Aortic smooth muscle cell (primary cell): ENCODE measurements at places on chromosomes 16 and 17. TPM values are rescaled to one million over a fixed set of nuclear protein-coding genes. Genes with fewer than 3 reads are reported as not detected.

Gene TBC1D3E
- total RNA-seq = not detected in 2 replicates

Gene DNAAF8
- 1.1 and 1.3 TPM in 2 replicates for total RNA-seq

Gene KIFC3
- 52.8 and 62.6 TPM in 2 replicates for total RNA-seq

Gene SLC4A1
- total RNA-seq = not detected in 2 replicates

Gene HS3ST3A1
- total RNA-seq = 0.53 and 1.5 TPM in 2 replicates

Gene SYT17
- total RNA-seq = 0.26 and 0.50 TPM in 2 replicates

Gene PPM1E
- total RNA-seq = under 0.01 TPM in 1 of 2 replicates, not detected in the other

Gene C1QTNF8
- total RNA-seq = 0.06 and 0.13 TPM in 2 replicates

Gene OR4D1
- total RNA-seq = not detected in 2 replicates

Gene STARD3
- 21.4 and 23.8 TPM in 2 replicates for total RNA-seq

Gene CLDN7
- 3.5 and 8.2 TPM in 2 replicates for total RNA-seq

Gene SRCAP
- 20.9 and 24.3 TPM in 2 replicates for total RNA-seq

Gene ZG16
- not detected in 2 replicates for total RNA-seq

Gene PERCC1
- total RNA-seq = not detected in 2 replicates

Gene ZNF750
- total RNA-seq = not detected in 2 replicates

Gene MYH1
- not detected in 2 replicates for total RNA-seq

Gene ARRB2
- 3.0 and 3.6 TPM in 2 replicates for total RNA-seq

Gene MT1H
- total RNA-seq = not detected in 2 replicates

Gene PABPN1L
- not detected in 2 replicates for total RNA-seq

Gene KCTD19
- total RNA-seq = under 0.01 TPM in 1 of 2 replicates, not detected in the other

Gene PLEKHG4
- 11.6 and 24.0 TPM in 2 replicates for total RNA-seq

Gene ACSM2A
- not detected in 2 replicates for total RNA-seq

Gene AANAT
- total RNA-seq = not detected in 2 replicates

Gene MED9
- 8.3 and 8.5 TPM in 2 replicates for total RNA-seq

Gene PLD6
- total RNA-seq = 3.5 and 4.0 TPM in 2 replicates

Gene TNFSF13
- total RNA-seq = 3.4 and 4.1 TPM in 2 replicates

Gene NUDT7
- total RNA-seq = 8.3 and 9.7 TPM in 2 replicates

Gene ATP2C2
- total RNA-seq = 0.06 TPM in 1 of 2 replicates, not detected in the other

Gene SLC9A5
- total RNA-seq = 0.31 and 0.66 TPM in 2 replicates

Gene WFDC1
- total RNA-seq = 29.6 and 32.1 TPM in 2 replicates

Gene NPIPA5
- total RNA-seq = 1.5 and 2.8 TPM in 2 replicates
